Caki2 (cell line): ENCODE measurements at places on chromosomes 7 and 10. TPM values are rescaled to one million over a fixed set of nuclear protein-coding genes. Genes with fewer than 3 reads are reported as not detected.

The PIK3AP1 gene
- 0.43 and 2.7 TPM in 2 replicates for total RNA-seq

The ARHGEF35 gene
- total RNA-seq = 3.1 and 4.8 TPM in 2 replicates

The ZWINT gene
- 86.4 and 123 TPM in 2 replicates for total RNA-seq

The SUN3 gene
- total RNA-seq = not detected in 2 replicates

The C10orf105 gene
- not detected in 2 replicates for total RNA-seq

The LRRN3 gene
- total RNA-seq = not detected in 2 replicates

The CDNF gene
- total RNA-seq = 0.34 TPM in 1 of 2 replicates, not detected in the other

The DEPP1 gene
- 0.43 and 2.8 TPM in 2 replicates for total RNA-seq

The INTS1 gene
- total RNA-seq = 39.4 and 78.5 TPM in 2 replicates

The CALHM2 gene
- 0.55 and 2.9 TPM in 2 replicates for total RNA-seq

The HECTD2 gene
- 0.71 and 4.4 TPM in 2 replicates for total RNA-seq

The IRF5 gene
- 73.4 and 92.1 TPM in 2 replicates for total RNA-seq

The CAV2 gene
- total RNA-seq = 191 and 199 TPM in 2 replicates

The ABCB4 gene
- total RNA-seq = 0.03 TPM in 1 of 2 replicates, not detected in the other

The PAPSS2 gene
- total RNA-seq = 77.9 and 83.8 TPM in 2 replicates

The DNAJB12 gene
- total RNA-seq = 17.5 and 26.9 TPM in 2 replicates

The AKR1C8 gene
- total RNA-seq = 4.3 TPM in 1 of 2 replicates, not detected in the other

The CYP3A4 gene
- total RNA-seq = not detected in 2 replicates

The SLC39A12 gene
- total RNA-seq = not detected in 2 replicates

The RPEL1 gene
- not detected in 2 replicates for total RNA-seq

The ZP3 gene
- 17.1 and 21.8 TPM in 2 replicates for total RNA-seq

The MICALL2 gene
- 8.8 and 13.5 TPM in 2 replicates for total RNA-seq

The COMMD3 gene
- total RNA-seq = 70.6 and 91.7 TPM in 2 replicates

The HOXA7 gene
- 5.1 TPM in 1 of 2 replicates, not detected in the other for total RNA-seq

The ICA1 gene
- total RNA-seq = 2.1 and 12.5 TPM in 2 replicates

The SPDYE16 gene
- 2.2 TPM in 1 of 2 replicates, not detected in the other for total RNA-seq

The ADAM12 gene
- 14.0 and 26.1 TPM in 2 replicates for total RNA-seq

The CNTNAP2 gene
- not detected in 2 replicates for total RNA-seq

The STEAP4 gene
- total RNA-seq = not detected in 2 replicates

The MYPN gene
- 0.64 TPM in 1 of 2 replicates, not detected in the other for total RNA-seq

The PLXNA4 gene
- 0.34 TPM in 1 of 2 replicates, not detected in the other for total RNA-seq

The FOXI2 gene
- not detected in 2 replicates for total RNA-seq

The SYT15B gene
- not detected in 2 replicates for total RNA-seq

The PDK4 gene
- 0.41 and 1.9 TPM in 2 replicates for total RNA-seq

The SYNPO2L gene
- not detected in 2 replicates for total RNA-seq
